ENCODE measurements at places on chromosomes 5 and 9. TPM values are rescaled to one million over a fixed set of nuclear protein-coding genes. Genes with fewer than 3 reads are reported as not detected.

Gene SOX30
- total RNA-seq = not detected

Gene QRFP
- total RNA-seq = not detected

Gene C9orf50
- total RNA-seq = not detected

Gene KIF4B
- 0.30 TPM for total RNA-seq

Gene GLRA1
- total RNA-seq = not detected

Gene PCA3
- total RNA-seq = 0.19 TPM

Gene HMMR
- total RNA-seq = 37.6 TPM

Gene IRX1
- not detected for total RNA-seq

DNA sequence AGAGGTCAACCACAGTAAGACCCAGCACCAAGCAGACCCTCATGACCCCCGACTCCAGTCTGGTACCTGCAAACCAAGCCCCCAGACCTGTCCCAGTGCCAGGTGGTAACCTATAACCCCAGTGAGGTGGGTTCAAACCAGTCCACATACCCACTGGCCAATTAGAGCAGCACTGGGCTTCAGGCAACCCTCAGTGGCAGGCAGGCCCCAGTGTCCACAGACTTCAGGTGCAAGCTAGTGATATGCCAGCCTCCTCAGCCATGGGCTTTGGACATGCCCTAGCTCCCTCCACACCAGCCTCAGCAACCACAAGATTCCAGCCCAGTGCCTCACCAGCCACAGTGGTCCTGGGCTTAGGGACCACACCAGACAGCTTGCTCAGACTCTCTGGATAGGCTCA, 276.6 kb downstream of the DTWD2 start:
- no peak overlapping the region for H3K27ac ChIP-seq
- no peak for DNase-seq
- H3K27me3 ChIP-seq = no peaks in the 10 kb centered on the region

- no peaks in the 10 kb centered on the region for H3K4me1 ChIP-seq
- no peak overlapping the region for H3K27ac ChIP-seq
- no peak for DNase-seq
- H3K27me3 ChIP-seq = no peaks in the 10 kb centered on the region
- H3K36me3 ChIP-seq = no peaks in the 10 kb centered on the region
Measured at GRCh38 chr9:95570150-95570549, 53.4 kb upstream of the PTCH1 start.

DNA sequence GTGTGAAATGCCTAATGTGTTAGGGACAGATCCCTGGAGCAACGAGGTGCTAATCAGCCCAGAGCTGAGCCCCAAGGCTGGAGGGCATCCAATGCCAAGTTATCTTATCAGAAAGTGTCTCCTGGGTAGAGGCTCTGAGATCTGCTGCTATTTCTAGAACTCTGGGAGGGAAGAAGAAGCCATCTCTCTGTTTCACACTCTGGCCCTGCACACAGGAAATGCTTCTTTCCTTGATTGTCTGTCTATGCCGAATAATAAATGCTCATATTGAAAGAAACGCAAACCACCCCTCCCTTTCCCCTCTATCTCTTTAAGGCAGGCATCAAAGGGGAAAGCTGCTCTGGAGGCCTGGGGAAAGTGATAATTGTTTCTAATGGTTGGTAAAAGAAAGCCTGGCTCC, 166.7 kb downstream of the PAPPA start:
- H3K4me1 ChIP-seq = no peaks in the 10 kb centered on the region
- H3K27ac ChIP-seq = no peak overlapping the region
- no peaks in the 10 kb centered on the region for H3K27me3 ChIP-seq
- H3K36me3 ChIP-seq = no peaks in the 10 kb centered on the region

- peak; percentile 77 for DNase-seq
- no peaks in the 10 kb centered on the region for H3K27me3 ChIP-seq
- H3K4me3 ChIP-seq = no peak overlapping the region
- no peak overlapping the region for H3K27ac ChIP-seq
Measured at GRCh38 chr9:26744191-26744965, 148.2 kb downstream of the CAAP1 start.

DNA sequence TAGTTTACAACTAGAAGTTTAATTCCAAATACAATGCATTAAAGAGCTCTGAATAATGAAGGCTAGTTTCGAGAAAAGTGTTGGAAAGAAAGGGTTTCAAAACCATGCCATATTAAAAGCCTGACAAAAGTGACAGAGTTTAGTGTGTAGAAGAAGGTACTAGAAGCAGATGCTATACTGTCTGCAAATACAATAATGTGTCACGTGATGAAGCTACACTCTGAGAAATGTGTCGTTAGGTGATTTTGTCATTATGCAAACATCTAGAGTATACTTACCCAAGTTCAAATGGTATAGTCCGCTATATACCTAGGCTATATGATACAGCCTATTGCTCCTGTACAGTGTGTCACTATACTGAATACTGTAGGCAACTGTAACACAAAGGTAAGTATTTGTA, 494.1 kb downstream of the TLE1 start:
- DNase-seq = no peak
- no peaks in the 10 kb centered on the region for H3K36me3 ChIP-seq

DNA sequence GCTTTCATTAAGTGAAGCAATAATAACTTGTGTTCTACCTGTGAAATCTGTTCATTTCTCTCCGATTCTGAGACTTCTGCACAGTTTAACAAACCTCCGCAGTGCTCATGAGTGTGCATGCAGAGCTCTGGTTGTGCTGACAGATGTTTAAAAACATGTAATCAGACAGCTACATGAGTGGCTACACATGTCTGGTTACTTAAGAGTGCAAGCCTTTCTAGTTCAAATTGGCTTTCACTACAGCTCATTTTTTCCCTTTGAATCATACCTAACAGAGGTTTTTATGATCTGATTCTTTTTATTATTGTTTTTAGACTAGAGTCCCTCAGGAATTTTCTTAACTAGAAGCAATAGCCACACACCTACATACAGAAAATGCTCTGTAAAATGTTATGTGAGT, 310.2 kb downstream of the ARRDC3 start:
- H3K27ac ChIP-seq = no peak overlapping the region
- H3K36me3 ChIP-seq = no peaks in the 10 kb centered on the region
- H3K4me3 ChIP-seq = no peak overlapping the region
- no peak for DNase-seq
- no peaks in the 10 kb centered on the region for H3K27me3 ChIP-seq
- no peaks in the 10 kb centered on the region for H3K4me1 ChIP-seq

DNA sequence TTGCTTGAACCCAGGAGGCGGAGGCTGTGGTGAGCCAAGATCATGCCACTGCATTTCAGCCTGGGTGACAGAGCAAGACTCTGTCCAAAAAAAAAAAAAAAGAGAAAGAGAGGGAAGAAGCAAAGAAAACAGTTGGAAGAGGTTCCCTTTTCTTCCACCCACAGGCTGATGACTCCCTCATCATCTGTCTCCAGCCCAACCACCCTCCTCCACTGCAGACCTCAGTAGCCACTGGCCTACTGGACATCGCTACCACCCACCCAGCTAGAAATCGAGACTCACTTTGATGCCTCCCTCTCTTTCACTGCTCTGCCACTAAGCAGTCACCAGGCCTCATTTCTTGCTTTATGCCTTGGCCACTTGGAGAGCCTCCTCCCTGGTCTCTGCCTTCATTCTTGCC, 71.2 kb downstream of the NIPSNAP3B start:
- H3K27me3 ChIP-seq = no peaks in the 10 kb centered on the region
- H3K36me3 ChIP-seq = no peaks in the 10 kb centered on the region
- no peaks in the 10 kb centered on the region for H3K4me1 ChIP-seq
- no peak for DNase-seq
- no peak overlapping the region for H3K27ac ChIP-seq

GRCh38 chr5:73624888-73625287, 1.1 kb upstream of the ARHGEF28 start:
- H3K36me3 ChIP-seq = no peaks in the 10 kb centered on the region
- no peaks in the 10 kb centered on the region for H3K4me1 ChIP-seq
- DNase-seq = no peak
- no peak overlapping the region for H3K27ac ChIP-seq
- no peak overlapping the region for H3K4me3 ChIP-seq

- H3K27ac ChIP-seq = no peak overlapping the region
- no peaks in the 10 kb centered on the region for H3K27me3 ChIP-seq
- H3K36me3 ChIP-seq = no peaks in the 10 kb centered on the region
Measured at GRCh38 chr5:36685631-36686288, 79.4 kb downstream of the SLC1A3 start.

GRCh38 chr9:89807101-89807395, 202.2 kb downstream of the GADD45G start:
- no peak overlapping the region for H3K27ac ChIP-seq
- H3K36me3 ChIP-seq = no peaks in the 10 kb centered on the region
- no peak for DNase-seq
- no peaks in the 10 kb centered on the region for H3K27me3 ChIP-seq
- no peak overlapping the region for H3K4me3 ChIP-seq

DNA sequence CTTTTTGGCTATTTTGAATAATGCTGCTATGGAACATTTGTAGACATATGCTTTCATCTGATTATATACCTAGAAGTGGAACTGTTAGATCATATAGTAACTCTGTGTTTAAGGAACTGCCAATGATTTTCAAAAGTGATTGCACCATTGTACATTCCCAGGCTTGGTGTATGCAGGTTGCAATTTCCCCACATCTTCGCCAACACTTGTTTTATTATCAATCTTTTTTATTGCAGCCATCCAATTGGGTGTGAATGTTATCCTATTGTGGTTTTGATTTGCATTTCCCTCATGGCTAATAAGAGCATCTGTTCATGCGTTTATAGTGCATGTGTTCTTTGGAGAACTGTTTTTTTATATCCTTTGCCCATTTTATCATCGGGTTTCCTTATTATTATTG, 81.3 kb downstream of the PLAC8L1 start:
- H3K36me3 ChIP-seq = no peaks in the 10 kb centered on the region
- no peaks in the 10 kb centered on the region for H3K4me1 ChIP-seq
- no peak overlapping the region for H3K4me3 ChIP-seq
- H3K27ac ChIP-seq = no peak overlapping the region

DNA sequence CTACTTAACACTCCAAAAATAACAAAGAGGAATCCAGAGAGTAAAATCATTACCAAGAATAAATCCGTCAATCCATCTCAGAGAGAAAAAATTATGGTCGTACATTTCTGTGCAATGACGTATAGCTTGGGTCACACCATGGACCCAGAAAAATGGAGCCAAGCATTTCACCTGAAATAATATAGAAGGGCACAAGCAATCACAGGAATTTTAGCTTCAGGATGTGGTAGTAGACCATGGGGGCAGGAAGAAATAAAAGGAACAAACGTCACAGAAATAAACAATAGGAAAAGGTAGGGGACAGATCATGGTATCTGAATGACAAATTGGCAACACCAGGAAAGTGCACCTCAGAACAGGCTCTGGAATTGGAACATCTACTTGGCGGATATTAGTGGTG, 231.0 kb downstream of the PLK2 start:
- H3K4me3 ChIP-seq = no peak overlapping the region
- H3K36me3 ChIP-seq = no peaks in the 10 kb centered on the region
- H3K4me1 ChIP-seq = peaks cover 5% of the 10 kb centered on the region
- DNase-seq = no peak

DNA sequence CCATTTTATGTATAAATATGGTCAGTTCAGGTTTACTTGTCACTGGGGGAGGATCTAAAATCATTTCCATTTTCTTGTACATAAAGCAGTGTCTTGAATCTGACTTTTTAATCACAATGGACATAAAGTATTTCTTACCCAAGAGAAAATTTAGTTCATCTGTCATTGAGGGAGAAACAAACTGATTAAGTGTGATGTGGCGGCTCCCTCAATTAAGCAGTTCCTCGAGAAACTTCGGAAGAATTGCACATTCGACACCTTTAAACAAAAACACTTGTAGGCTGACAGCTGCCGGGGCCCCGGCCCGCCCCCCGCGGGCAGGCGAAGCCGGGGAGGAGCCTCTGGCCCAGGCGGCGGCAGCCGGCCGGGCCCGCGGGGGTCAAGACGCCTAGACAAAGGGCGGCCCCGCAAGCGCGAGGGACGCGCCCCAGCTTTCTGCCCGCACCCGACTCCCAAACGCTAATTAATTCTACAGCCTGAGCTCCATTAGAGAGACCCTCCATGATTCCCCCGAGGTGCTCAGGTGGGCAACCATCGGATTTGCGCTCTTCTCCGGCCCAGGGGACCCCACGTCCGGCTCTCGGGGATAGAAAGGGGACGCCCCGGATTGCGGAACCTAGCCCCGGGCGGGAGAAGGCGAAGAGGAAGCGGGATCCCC, 750 bp downstream of the TRIM36 start:
- no peaks in the 10 kb centered on the region for H3K36me3 ChIP-seq
- H3K4me3 ChIP-seq = peak overlapping the region; percentile 93
- peak; percentile 48 for DNase-seq
- no peaks in the 10 kb centered on the region for H3K27me3 ChIP-seq

GRCh38 chr5:129858131-129858675, 46.1 kb upstream of the CHSY3 start:
- no peaks in the 10 kb centered on the region for H3K36me3 ChIP-seq
- no peak overlapping the region for H3K4me3 ChIP-seq
- no peaks in the 10 kb centered on the region for H3K27me3 ChIP-seq
- no peak overlapping the region for H3K27ac ChIP-seq
- DNase-seq = no peak

DNA sequence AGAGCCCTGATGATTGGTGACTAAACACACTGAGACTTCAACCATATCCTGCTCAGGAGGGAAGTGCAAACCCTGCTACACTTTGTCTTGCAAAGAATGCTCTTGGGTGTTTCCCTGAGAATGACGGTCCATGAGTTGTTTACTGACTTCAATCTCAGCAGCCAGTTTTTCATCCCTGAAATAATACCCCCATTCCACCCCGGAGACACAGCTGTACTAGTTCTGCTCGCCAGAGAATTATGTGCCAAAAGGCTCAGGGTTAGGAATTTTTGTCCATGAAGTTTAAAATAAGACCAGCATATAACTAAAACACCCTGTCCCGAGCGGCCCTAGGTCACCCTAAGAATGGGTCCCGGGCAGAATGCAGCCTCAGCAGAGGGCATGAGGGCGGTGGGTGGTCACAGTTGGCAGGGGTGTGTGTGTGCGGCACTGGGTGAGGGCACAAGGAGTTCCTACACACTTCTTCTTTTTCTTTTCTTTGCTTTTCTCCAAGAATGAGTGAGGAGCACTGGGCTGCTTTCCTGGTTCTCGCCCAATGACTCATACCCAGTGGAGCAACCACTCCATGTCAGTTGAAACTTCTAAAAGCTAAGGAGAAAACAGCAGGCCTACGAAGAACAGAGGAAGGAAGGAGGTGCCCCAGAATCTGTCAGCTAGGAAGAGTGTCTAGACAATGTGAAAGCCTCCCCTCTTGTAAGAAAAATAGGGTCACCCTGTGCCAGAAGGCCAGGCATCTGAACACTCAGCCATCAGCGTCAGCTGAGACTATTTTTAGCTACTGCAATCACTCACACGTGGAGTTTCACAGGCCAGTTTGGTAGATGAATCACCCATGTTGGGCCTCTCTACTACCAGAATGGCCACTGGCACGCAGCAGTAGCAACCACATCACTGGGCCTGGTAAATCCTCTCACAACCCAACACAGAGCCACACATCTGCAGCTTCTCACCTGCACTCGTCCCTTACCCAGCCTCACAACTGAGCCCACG, 105.9 kb downstream of the DPYSL3 start:
- no peak overlapping the region for H3K4me3 ChIP-seq
- H3K27me3 ChIP-seq = no peaks in the 10 kb centered on the region
- H3K27ac ChIP-seq = no peak overlapping the region
- no peaks in the 10 kb centered on the region for H3K4me1 ChIP-seq
- H3K36me3 ChIP-seq = no peaks in the 10 kb centered on the region

GRCh38 chr5:67021521-67021920, 175.1 kb downstream of the CD180 start:
- H3K27ac ChIP-seq = no peak overlapping the region
- no peaks in the 10 kb centered on the region for H3K27me3 ChIP-seq
- H3K4me1 ChIP-seq = no peaks in the 10 kb centered on the region
- DNase-seq = no peak
- no peaks in the 10 kb centered on the region for H3K36me3 ChIP-seq

Measured in Karpas-422 (cell line).